Activated CD4-positive, alpha-beta T cell treated with anti-CD3 and anti-CD28 coated beads for 36 hours (primary cell): ENCODE measurements at places on chromosomes 16 and 17. TPM values are rescaled to one million over a fixed set of nuclear protein-coding genes. Genes with fewer than 3 reads are reported as not detected.

GRCh38 chr17:43637563-43638323, 24.0 kb downstream of the MEOX1 start:
- no peak for DNase-seq

DNA sequence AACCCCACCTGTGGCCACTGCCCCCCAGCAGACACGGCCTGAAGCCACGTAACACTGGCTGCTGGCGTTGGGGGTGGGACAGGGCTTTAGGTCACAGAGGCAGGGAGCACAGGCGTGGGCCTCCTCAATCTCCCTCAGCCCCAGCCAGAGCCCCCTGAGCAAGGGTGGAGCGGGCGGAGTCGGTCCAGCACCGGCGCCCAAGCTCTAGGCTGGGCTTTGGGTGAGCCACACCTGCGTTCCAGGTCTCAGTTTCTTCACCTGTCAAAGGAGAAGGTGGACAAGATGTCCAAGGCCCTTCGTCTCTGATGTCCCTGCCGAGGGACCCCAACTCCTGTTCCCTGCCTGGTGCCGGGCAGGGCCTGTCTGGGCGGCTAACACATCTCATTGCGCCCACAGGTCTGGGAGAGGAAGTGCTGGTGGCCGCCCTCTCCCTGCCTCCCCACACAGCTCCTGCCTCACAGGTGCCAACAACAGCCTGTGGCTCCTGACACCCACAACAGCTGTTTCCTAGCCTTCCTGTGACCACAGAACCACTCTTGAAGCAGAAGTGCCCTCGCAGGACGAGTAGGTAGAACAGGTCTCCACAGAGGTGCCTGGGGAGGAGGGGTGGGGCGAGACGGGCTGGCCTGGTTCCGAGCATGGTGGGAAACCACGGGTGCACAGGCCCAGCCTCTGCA, 12.0 kb downstream of the FAM83G start:
- peak; percentile 33 for DNase-seq

- no peak for DNase-seq
These were observed 164.9 kb downstream of the IRX3 start for GRCh38 chr16:54121539-54122295.

GRCh38 chr17:28334666-28335200, 539 bp downstream of the IFT20 start:
- no peak for DNase-seq

GRCh38 chr17:5434984-5435383, 4.0 kb downstream of the C1QBP start:
- DNase-seq, result no peak

DNA sequence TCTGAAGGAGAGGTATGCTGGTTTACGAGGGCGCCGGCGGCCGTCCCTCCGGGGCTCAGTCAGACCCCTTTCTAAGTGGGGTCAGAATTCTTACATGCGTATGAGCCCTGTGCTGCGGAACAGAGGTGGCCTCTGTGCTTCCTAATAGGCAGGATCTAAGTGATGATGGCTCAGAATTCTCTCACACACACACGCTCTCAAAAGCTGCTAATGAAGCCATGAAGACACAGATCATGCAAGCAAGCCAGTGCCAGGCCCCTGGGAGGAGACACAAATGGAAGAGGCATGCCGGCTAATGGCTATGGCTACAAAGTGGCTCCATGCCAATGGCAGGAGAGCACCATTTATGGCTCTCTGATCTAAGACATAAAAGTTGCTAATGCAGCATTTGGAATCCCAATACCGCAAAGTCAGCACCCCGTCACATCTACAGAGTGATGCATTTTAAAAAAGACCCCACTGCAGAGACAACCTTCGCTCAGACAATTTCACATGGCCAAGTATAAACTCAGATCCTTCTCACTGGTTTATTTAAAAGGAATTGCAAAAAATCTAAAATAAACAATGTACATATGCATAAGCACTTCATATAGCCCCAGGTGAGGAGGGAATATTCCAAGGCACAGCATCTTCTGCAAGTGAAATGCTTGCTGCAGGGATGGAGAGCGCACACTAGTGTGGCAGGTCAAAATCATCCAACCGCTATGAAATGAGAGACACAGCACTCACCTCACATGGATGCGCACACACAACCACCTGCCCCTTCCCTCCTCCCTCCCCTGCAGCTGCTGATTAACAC, 24.5 kb downstream of the NPLOC4 start:
- no peak for DNase-seq

Gene MARVELD3
- total RNA-seq, result not detected

Gene SRCIN1
- total RNA-seq, result 0.72 TPM
